ENCODE measurements at places on chromosomes 16 and 17. TPM values are rescaled to one million over a fixed set of nuclear protein-coding genes. Genes with fewer than 3 reads are reported as not detected.

- H3K4me3 ChIP-seq: peak overlapping the region; percentile 13
- no peak overlapping the region for H3K27ac ChIP-seq
Observed at GRCh38 chr17:21035406-21035805, 7.4 kb downstream of the USP22 start.

- no peak for DNase-seq
- H3K4me1 ChIP-seq: no peaks in the 10 kb centered on the region
- peaks cover 98% of the 10 kb centered on the region for H3K36me3 ChIP-seq
- no peak overlapping the region for H3K27ac ChIP-seq
- H3K27me3 ChIP-seq: no peaks in the 10 kb centered on the region
- no peak overlapping the region for H3K4me3 ChIP-seq
Observed at GRCh38 chr16:87416826-87417527, 24.8 kb downstream of the MAP1LC3B start.

DNA sequence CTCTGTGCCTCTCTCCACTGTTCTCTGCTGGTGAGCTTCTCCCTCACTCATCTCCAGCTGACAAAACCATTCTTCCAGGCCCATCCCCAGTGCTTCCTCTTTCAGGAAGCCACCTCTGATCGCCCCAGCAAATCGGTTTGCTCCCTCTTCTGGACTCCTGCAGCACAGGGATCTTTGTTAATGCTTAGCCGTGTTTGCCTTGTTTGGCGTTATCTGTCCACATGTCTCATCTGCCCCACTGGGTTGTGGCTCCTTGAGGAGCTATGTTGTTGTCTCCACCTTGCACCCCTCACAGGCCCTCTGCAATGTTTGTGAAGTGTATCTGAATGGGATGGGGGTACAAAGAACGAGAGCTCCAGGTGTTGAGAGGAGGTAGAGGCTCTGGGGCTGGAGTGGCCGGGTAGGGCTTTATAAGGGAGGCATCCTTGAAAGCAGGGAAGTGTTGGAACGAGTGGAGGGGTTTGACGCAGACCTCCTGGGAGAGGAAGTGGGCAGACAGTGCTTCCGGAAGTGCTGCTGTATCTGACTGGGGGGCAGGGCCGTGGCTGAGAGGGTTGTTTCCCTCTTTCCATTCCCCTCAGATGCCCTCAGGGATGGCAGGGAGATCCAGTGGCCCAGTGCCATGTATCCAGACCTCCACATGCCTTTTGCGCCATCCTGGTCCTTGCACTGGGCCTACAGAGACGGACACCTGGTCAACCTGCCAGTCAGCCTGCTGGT, 27.8 kb downstream of the CASKIN2 start:
- peaks cover 51% of the 10 kb centered on the region for H3K4me1 ChIP-seq
- peaks cover 25% of the 10 kb centered on the region for H3K36me3 ChIP-seq

DNA sequence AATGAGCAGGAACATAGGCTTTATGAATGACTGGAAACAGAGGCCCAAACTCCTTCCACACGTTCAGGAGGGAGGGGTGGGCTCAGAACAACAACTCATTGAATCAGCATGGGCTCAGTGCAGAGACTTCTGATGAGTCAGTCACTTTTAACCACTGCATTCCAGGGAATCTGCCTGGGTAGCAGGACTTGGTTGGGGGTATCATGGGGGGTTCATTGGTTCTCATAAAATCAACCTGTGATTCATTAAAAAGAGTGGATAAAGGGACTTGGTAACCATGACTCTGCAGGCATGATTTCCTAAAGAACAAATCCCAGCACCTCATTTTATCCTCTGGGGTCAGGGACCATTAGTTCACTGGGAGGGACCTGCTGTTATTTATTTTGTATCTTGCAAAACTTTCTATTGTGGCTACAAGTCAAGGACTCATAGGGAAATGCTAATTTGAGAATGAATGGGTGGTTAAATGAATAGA, 13.8 kb downstream of the ITGB3 start:
- no peak for DNase-seq
- H3K4me1 ChIP-seq: no peaks in the 10 kb centered on the region
- no peaks in the 10 kb centered on the region for H3K36me3 ChIP-seq
- no peak overlapping the region for H3K4me3 ChIP-seq
- H3K27me3 ChIP-seq: no peaks in the 10 kb centered on the region
- no peak overlapping the region for H3K27ac ChIP-seq

GRCh38 chr17:77831474-77832179, 126.9 kb upstream of the TNRC6C start:
- peak; percentile 23 for DNase-seq
- peaks cover 7% of the 10 kb centered on the region for H3K27me3 ChIP-seq
- H3K36me3 ChIP-seq: no peaks in the 10 kb centered on the region

Gene CTDNEP1
- total RNA-seq: 140 TPM

Gene ORMDL3
- total RNA-seq: 61.3 TPM

DNA sequence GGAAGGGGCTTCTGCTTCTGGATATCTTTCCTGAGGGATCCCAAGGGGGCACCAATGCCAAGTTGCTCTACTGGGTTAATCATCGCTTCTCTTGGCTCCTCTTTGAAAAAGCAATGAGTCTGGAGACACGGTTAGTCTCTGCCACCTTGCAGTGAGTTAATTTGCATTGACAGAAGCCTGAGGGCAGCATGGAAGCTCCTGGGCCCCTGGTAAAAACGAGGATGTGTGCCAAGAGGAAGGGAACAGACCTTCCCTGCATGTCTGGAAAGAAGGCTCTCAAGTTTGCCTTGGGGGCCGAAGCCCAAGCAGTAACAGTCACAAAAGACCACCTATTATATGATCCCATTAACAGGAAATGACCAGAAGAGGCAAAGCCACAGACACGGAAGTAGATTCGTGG, 86.7 kb downstream of the IRX5 start:
- H3K36me3 ChIP-seq: no peaks in the 10 kb centered on the region
- no peak overlapping the region for H3K4me3 ChIP-seq
- no peak for DNase-seq
- no peaks in the 10 kb centered on the region for H3K4me1 ChIP-seq

DNA sequence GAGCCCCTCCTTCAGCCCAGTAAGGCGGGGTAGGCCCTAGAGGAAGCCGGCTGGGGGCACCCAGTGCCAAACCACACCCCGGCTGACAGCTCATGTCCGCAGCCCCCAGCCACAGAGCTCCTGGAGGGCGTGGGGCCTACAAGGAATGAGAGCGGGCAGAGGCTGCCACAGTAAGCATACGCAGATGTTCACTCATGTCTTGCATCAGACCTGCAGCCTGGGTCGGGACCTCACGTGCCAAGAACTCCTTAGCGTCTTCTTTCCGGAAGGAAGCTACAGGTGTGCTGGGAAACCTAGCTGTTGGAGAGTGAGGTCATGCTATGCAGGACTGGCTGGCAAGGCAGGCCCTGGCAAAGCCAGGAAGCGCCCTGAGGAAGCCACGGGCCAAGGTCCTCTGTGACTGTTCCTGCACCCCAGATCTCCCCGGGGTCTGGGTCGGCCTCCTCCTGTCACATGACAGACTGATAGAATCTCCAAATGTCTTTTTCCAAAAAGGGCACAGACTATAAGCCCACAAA, 1.6 kb downstream of the ZNF598 start:
- H3K36me3 ChIP-seq: peaks cover 5% of the 10 kb centered on the region
- no peaks in the 10 kb centered on the region for H3K27me3 ChIP-seq
- H3K4me1 ChIP-seq: peaks cover 64% of the 10 kb centered on the region
- peak overlapping the region; percentile 95 for H3K27ac ChIP-seq
- DNase-seq: no peak

GRCh38 chr17:49193513-49194296, 16.7 kb downstream of the GNGT2 start:
- H3K4me1 ChIP-seq: peaks cover 9% of the 10 kb centered on the region
- peak overlapping the region; percentile 76 for H3K4me3 ChIP-seq
- no peaks in the 10 kb centered on the region for H3K36me3 ChIP-seq
- peak overlapping the region; percentile 96 for H3K27ac ChIP-seq
- H3K27me3 ChIP-seq: no peaks in the 10 kb centered on the region

DNA sequence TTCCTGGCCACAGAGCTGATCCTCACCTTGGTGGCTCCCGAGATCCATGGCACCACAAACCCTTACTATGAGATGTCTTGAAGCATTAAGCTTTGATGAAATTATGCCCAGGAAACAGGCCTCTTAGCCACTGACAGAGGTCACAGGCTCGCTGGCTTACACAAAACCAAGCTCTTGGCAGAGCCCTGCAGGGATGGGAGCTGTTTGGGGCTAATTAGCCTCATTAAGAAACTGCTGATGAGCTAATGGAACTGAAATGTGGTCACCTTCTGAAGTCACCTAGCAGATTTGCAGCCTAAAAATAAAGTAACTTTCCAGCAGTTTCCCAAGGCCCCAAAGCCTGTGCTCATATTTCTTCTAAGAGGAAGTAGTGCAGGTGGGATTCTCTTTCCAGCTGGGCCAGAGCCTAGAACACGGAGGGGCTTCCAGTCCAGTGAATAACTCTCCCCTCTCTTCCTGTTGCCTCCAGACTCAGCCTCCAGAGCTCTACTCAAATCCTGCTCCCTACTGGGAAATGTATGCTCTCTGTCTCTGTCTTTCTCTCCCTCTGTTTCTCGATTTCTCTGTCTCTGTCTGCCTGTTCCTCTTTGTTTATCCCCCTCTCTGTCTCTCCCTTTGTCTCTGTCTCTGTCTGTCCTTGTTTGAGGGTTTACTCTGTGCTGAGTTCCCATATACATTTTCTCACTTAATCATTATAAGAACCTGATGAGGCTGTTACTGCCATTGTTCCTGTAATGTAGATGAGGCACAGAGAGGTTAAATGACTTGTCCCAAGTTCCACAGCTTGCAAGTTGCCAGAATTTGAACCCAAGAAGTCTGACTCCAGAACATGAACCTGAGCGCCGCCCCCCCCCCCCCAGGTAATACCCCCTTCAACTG, 338.9 kb downstream of the CA10 start:
- DNase-seq: no peak
- no peaks in the 10 kb centered on the region for H3K36me3 ChIP-seq

Gene GAST
- not detected for total RNA-seq

Gene C17orf107
- total RNA-seq: 2.2 TPM

Gene ACAP1
- 26.5 TPM for total RNA-seq

Gene CCL8
- 1.6 TPM for total RNA-seq

DNA sequence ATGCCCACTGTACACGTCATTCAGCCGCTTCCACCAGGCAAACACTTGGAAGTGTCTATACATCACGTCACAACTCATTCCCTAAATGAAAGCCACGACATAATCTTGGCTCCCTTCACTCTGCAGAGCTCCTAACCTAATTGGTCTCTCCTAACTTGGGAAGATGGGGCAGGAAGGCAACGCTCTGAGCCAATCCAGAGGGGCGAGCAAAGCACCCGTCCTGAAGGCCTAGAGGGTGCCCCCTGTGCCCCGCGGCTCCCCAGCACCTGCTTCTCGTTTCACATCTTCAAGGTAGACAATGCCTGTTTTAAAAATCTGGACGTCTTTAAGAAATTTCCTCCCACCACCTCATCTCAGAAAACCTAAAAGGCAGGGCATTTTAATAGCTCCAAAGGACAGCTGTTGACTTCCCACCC, 1.0 kb downstream of the CSNK2A2 start:
- H3K4me1 ChIP-seq: peaks cover 12% of the 10 kb centered on the region
- no peaks in the 10 kb centered on the region for H3K27me3 ChIP-seq
- DNase-seq: no peak
- peak overlapping the region; percentile 78 for H3K4me3 ChIP-seq
- peaks cover 42% of the 10 kb centered on the region for H3K36me3 ChIP-seq

- peak overlapping the region; percentile 85 for H3K4me3 ChIP-seq
- H3K36me3 ChIP-seq: no peaks in the 10 kb centered on the region
- H3K27ac ChIP-seq: peak overlapping the region; percentile 83
- peaks cover 43% of the 10 kb centered on the region for H3K4me1 ChIP-seq
- DNase-seq: no peak
Observed at GRCh38 chr16:528111-529011, 849 bp downstream of the CAPN15 start.

Gene SPAG7
- total RNA-seq: 56.3 TPM

- no peak for DNase-seq
- peak overlapping the region; percentile 81 for H3K4me3 ChIP-seq
- H3K4me1 ChIP-seq: peaks cover 58% of the 10 kb centered on the region
- H3K27ac ChIP-seq: peak overlapping the region; percentile 89
- H3K36me3 ChIP-seq: peaks cover 14% of the 10 kb centered on the region
- no peaks in the 10 kb centered on the region for H3K27me3 ChIP-seq
Observed at GRCh38 chr17:1107777-1108477, 71.9 kb downstream of the ABR start.

GRCh38 chr17:71331754-71332325, 789.0 kb upstream of the SOX9 start:
- peaks cover 8% of the 10 kb centered on the region for H3K4me1 ChIP-seq
- H3K4me3 ChIP-seq: no peak overlapping the region
- H3K36me3 ChIP-seq: no peaks in the 10 kb centered on the region
- no peak for DNase-seq
- no peaks in the 10 kb centered on the region for H3K27me3 ChIP-seq
- no peak overlapping the region for H3K27ac ChIP-seq

GRCh38 chr17:21272881-21273792, 11.4 kb upstream of the MAP2K3 start:
- no peak overlapping the region for H3K4me3 ChIP-seq
- H3K27ac ChIP-seq: no peak overlapping the region
- H3K4me1 ChIP-seq: peaks cover 18% of the 10 kb centered on the region
- DNase-seq: no peak

GRCh38 chr17:77280304-77281121, 139.7 kb downstream of the SEC14L1 start:
- DNase-seq: peak; percentile 77
- H3K36me3 ChIP-seq: no peaks in the 10 kb centered on the region
- peak overlapping the region; percentile 36 for H3K27ac ChIP-seq
- peak overlapping the region; percentile 71 for H3K4me3 ChIP-seq

DNA sequence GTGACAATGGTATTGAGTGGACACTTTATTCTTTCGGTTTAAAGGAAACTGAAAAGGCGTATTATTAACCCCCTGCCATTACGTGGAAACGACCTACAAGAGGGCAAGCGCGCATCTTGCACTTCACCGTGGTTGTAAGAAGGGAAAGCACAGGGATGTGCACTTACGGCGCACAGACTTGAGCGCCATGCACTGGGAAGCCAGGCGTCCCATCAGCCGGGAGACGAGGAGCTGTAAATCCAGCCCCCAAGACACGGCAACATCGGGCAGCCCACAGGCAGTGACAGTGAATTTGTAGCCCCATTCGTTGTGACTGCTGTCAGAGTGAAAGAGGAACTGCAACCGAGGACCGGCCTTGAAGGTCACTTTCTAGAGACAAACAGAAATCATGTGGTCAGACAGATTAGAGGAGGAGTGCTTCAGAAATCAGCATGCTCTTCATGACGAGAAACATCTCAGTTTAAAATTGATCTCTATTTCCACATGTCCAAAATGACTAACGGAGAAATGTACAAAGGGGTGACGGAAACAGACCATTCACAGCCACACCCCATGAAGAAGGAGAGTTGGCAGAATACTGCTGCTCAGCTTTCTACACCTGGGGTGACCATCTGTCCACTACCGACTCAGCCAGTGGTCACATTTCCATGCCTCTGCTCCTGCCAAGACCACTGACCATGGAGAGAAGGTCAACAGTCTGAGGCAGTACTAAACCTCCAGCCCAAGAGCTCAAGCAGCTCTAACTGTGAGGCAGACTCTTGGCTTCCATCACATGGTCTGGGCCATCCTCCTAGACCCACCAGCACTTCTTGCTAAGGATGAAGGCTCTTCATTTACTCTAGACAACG, 68.6 kb downstream of the ZZEF1 start:
- DNase-seq: peak; percentile 58
- H3K4me3 ChIP-seq: no peak overlapping the region
- H3K27ac ChIP-seq: no peak overlapping the region
- H3K4me1 ChIP-seq: peaks cover 14% of the 10 kb centered on the region

Gene PMP22
- total RNA-seq: 125 TPM

GRCh38 chr16:69865701-69866100, 85.4 kb upstream of the CLEC18A start:
- peaks cover 8% of the 10 kb centered on the region for H3K36me3 ChIP-seq
- H3K27ac ChIP-seq: no peak overlapping the region
- no peak for DNase-seq
- H3K4me3 ChIP-seq: no peak overlapping the region
- H3K27me3 ChIP-seq: no peaks in the 10 kb centered on the region
